ENCODE measurements at places on chromosomes 1 and 21.

DNA sequence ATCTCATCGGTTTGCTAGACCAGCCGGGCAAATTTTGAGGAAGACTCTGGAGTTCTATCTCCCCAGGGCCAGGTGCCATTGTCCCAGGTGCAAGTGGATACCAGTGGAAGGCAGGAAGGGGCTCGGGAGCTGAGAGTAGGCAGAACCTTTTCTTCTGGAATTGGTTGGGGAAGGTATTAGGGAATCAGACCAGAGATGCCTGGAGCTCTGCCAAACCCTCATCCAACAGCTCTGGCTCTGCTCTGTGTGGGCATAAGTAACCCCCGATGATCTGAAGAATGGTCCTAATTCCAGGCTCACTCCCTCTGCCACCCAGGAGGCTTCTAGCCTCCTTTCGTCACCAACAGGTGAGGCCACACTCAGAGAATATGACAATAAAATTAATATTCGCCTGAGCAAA, 69.9 kb downstream of the PGBD5 start:
- no peak for DNase-seq

DNA sequence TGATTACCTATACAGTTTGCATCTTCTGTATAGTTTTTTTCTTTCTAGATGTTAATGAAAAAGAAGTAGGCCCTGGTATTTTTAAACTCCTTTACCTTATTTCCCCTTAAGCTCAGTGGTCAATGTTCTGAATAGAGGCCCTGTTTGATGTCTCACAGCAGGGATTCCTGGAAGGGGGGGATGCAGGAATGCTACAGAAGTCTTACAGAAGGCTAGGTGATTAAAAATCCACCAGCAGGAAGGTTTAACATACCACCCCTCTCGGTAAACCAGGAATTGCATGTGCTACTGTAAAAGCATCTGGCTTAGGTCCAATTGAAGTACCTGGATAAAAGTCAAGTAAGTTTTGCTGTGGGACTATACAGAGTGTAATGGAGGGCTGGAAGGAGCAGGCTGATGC, 78.3 kb downstream of the NOS1AP start:
- DNase-seq = no peak

- DNase-seq = no peak
Observed at GRCh38 chr1:1434824-1435105, 725 bp upstream of the VWA1 start.

DNA sequence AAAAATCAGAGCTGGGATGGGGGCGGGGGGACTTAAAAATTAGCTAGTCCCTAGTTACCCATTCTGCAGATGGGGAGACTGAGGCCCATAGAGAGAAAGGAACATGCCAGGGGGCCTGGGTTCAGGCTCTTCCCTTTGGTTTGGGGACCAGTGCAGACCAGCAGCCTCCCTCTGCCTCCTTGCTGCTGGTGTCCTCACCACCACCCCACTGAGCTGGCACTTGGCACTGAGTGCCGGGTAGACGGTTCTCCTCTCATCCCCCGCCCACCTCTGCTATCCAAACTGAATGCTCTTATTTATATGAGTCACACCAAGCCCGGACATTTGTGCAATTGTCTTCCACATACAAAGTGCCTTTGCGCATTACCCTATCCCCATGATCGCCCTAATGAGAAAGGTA, 39.2 kb downstream of the CAMK2N1 start:
- DNase-seq = no peak

GRCh38 chr1:172724765-172725613, 66.1 kb downstream of the FASLG start:
- no peak for DNase-seq

- DNase-seq = peak; percentile 5
Observed at GRCh38 chr21:42631142-42631541, 22.3 kb upstream of the PDE9A start.

DNA sequence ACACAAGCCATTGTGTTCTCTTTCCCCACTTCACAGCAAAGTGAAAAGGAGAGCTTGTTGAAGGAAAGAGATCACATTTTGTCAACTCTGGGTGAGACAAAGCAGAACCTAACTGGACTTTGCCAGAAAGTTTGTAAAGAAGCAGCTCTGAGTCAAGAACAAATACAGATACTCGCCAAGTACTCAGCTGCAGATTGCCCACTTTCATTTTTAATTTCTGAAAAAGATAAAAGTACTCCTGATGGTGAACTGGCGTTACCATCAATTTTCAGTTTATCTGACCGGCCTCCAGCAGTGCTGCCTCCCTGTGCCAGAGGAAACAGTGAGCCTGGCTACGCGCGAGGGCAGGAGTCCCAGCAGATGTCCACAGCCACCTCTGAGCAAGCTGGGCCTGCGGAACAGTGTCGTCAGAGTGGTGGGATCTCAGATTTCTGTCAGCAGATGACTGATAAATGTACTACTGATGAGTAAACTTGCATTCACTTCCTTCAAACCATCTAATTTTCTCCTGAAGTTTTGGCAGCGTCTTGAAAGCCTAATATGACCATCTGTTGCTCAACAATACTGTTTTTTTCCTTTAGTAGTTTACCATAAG, 43.7 kb downstream of the BACH1 start:
- DNase-seq = peak; percentile 68

- no peak for DNase-seq
Observed at GRCh38 chr1:169201084-169201619, 94.7 kb downstream of the ATP1B1 start.

DNA sequence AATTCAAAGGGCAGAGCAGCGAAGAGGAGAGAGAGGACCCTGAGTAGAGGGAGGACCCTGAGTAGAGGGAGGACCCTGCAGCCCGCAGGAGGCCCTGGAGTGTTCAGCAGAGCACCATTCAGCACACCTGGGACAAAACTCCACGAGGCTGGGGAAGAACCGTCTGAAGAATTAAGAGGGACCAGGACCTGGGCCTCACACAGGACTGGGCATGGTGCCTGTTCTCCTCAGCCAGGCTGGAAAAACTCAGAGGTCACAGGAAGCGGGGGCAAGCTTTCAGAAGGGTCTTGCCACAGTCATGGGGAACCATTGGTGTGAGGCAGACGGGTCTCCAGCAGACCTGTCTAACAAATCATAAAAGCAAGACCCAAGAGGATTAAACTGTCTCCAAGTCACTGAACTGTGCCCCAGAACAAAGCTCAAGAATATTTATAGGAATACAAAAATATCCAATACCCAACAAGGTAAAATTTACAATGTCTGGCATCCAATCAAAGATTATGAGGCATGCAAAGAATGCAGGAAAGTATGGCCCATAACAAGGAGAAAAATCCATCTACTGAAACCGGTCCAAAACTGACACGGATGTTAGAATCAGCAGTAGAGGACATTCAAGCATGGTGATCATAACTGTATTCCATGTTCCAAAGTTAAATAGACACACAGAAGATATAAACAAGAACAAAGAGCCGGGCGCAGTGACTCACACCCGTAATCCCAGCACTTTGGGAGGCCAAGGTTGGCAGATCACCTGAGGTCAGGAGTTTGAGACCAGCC, 30.6 kb downstream of the MORN1 start:
- no peak for DNase-seq

DNA sequence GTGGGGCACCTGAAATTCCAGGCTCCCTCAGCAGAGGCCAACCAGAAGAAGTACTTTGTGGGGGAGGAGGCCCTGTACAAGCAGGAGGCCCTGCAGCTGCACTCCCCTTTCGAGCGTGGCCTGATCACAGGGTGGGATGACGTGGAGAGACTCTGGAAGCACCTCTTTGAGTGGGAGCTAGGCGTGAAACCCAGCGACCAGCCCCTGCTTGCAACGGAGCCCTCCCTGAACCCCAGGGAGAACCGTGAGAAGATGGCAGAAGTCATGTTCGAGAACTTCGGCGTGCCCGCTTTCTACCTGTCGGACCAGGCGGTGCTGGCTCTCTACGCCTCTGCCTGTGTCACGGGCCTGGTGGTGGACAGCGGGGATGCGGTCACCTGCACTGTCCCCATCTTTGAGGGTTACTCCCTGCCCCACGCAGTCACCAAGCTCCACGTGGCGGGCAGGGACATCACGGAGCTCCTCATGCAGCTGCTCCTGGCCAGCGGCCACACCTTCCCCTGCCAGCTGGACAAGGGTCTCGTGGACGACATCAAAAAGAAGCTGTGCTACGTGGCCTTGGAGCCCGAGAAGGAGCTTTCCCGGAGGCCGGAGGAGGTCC, 634 bp downstream of the ACTRT2 start:
- DNase-seq = no peak

DNA sequence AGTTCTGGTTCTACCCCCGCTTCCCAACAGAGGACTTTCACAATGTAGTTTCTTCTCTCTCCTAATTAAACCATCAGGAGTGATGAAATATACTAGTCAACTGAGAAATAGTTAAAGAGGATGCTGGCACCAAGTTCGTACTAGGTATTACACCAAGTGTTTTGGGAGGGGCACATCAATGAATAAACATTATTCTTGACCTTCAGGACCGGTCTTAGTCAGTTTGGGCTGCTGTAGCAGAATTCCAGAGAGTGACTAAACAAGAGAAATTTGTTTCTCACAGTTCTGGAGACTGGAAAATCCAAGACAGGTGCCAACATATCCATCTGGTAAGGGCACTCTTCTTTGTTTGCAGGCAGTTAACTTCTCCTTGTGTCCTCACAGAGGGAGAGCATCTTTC, 103.8 kb downstream of the SPATA17 start:
- DNase-seq = no peak

DNA sequence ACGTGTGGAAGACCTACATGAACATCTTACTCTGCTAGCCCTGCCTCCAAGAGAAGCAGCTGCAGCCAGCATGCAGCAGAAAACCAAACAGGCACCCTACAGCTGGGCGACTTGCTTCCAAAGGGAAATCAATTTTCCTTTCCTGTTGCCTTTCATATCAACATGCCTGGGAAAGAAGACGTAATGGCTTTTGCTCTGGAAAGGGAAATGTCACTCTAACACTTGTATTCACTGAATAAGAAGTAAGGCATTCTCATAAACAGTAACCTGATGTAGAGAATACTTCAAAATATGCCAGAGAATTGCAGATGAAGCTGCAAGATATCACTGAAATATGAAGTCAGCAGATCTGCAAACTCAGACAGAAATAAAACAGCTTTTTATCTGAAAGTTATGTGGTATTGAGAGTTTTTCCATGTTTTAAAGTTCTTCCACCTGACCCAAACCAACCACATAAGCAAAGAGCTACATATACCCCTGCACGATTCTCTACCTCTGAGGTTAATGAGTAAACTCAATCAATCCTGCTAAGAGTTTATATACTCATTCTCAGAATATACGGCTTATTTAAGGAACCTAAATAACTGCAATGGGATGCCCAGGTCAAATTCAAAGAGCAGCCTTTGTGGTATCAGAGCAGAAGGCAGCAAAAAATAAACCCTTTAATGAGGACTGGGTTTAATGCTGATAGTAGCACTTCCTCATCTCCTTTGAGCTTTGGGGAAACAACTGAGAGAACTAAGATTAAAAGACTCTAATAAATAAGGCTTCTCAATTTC, 150.9 kb downstream of the RERE start:
- no peak for DNase-seq

- DNase-seq = no peak
Observed at GRCh38 chr1:36142121-36142520, 7.2 kb downstream of the TRAPPC3 start.

GRCh38 chr1:207876131-207876530, 34.8 kb downstream of the CD34 start:
- peak; percentile 55 for DNase-seq

DNA sequence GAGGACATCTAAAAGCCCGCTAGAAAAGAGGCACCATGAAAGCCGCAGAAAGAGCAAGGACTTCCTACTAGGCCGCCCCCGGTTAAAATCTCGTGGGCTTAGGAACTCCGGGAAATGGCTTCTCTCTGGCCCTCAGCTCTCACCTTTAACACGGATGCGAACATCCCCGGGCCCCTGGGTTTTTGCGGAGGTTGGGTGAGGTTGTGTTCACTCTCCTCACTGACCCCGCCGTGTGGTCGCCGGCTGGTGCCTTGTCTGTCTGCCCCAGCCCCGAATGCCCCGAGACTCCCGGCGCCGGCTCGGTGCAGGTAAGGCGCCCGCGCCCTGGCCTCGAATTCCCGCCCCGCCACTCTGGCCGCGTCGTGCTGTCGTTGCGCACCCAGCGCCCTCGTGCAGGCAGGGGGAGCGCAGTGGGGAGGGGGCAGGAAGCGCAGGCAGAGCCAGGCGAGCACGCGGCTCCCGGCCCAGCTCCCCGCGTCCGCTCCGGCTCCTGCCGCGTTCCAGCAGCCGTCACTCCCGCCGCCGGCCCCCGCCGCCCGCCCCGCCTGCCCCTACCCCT, at the start of gene SHISAL2A:
SHISAL2A (plus strand) TSS at position 437 of the 559 bp plus-strand sequence. CDS start 326 bp downstream, outside the sequence.
- DNase-seq = peak; percentile 67

GRCh38 chr1:235864931-235865525, 1.7 kb downstream of the LYST start:
- peak; percentile 32 for DNase-seq

DNA sequence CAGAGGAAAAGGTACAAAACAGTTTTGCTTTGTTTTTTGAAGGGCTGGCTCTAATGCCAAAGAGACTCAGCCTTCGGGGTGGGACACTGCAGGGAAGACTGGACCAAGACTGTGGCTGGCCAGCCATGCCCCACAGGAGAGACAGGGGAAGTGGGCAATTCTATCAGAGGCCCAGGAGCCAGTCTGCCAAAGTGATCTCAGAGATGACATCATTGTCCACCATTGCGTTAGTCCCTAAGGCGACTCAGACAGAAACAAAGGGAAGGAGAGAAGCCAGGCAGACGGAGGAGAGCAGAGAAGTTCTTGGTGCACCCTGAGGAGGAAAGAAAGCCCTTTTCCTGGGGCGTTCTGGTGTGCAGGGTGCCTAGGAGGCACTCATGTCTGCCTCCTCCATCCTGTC, 26.4 kb downstream of the OPTC start:
- DNase-seq = no peak

- no peak for DNase-seq
Observed at GRCh38 chr1:235424092-235424491, 56.9 kb downstream of the TBCE start.
